CD4-positive, CD25-positive, alpha-beta regulatory T cell (primary cell): ENCODE measurements at places on chromosomes 5 and 9.

DNA sequence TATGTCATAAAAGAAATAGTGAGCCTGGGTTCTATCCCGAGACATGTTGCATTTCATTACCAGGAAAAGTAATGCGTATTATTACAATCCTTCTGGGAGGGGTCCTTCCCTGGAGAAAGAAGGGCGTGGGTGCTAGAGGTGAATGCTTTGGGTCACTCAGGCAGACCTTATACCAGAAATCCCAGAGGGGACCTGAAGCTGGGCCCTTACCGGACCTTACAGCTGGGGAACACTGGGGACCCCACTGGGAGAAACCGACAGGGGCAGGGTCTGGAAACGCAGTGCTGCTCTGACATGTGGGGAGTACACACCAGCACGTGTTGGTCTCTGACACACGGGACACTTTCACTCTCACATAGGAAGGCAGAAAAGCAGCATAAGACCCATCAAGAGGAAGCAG, 71.3 kb downstream of the LMNB1 start:
- no peaks in the 10 kb centered on the region for H3K27me3 ChIP-seq
- DNase-seq: no peak
- peaks cover 47% of the 10 kb centered on the region for H3K4me1 ChIP-seq
- no peak overlapping the region for H3K27ac ChIP-seq
- no peak overlapping the region for H3K4me3 ChIP-seq

- no peak overlapping the region for H3K27ac ChIP-seq
- no peak for DNase-seq
- H3K4me3 ChIP-seq: no peak overlapping the region
- no peaks in the 10 kb centered on the region for H3K4me1 ChIP-seq
- no peaks in the 10 kb centered on the region for H3K27me3 ChIP-seq
- peaks cover 13% of the 10 kb centered on the region for H3K36me3 ChIP-seq
Observed at GRCh38 chr9:126341902-126342301, 15.3 kb downstream of the MVB12B start.

DNA sequence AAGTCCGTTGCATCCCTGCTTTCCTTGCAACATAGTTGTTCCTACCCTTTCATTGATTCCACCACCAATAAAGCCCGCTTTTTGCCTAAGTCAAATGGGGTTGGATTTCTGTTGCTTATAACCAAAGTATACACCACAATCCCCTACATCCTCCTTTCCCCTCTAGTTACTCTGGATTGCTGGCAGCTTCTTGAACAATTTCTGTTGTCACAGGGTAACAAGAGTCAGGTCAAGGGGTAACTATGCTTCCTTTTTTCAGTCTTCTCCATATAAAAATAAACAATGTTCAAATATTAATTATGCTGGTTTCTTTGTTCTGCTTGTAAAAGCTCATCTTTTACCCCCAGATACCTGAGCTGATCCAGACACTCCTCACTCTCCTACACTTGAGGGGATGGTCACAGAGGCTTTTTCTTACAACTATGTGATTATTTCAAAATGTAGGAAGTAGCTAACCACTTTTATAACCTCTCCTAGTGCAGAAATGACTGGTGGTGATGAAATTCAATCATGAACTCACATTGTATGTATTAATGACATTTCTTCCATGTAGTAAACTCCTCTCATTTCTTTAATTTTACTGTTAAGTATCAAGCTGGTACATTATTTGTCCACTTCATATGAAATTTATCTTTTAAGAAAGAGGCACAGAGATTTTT, 136.5 kb downstream of the SNX18 start:
- no peaks in the 10 kb centered on the region for H3K27me3 ChIP-seq
- no peak overlapping the region for H3K4me3 ChIP-seq
- no peak overlapping the region for H3K27ac ChIP-seq
- no peaks in the 10 kb centered on the region for H3K4me1 ChIP-seq
- H3K36me3 ChIP-seq: no peaks in the 10 kb centered on the region

GRCh38 chr5:67249590-67249895, 52.9 kb upstream of the CD180 start:
- peaks cover 8% of the 10 kb centered on the region for H3K4me1 ChIP-seq
- DNase-seq: no peak
- H3K27ac ChIP-seq: no peak overlapping the region
- no peaks in the 10 kb centered on the region for H3K36me3 ChIP-seq

DNA sequence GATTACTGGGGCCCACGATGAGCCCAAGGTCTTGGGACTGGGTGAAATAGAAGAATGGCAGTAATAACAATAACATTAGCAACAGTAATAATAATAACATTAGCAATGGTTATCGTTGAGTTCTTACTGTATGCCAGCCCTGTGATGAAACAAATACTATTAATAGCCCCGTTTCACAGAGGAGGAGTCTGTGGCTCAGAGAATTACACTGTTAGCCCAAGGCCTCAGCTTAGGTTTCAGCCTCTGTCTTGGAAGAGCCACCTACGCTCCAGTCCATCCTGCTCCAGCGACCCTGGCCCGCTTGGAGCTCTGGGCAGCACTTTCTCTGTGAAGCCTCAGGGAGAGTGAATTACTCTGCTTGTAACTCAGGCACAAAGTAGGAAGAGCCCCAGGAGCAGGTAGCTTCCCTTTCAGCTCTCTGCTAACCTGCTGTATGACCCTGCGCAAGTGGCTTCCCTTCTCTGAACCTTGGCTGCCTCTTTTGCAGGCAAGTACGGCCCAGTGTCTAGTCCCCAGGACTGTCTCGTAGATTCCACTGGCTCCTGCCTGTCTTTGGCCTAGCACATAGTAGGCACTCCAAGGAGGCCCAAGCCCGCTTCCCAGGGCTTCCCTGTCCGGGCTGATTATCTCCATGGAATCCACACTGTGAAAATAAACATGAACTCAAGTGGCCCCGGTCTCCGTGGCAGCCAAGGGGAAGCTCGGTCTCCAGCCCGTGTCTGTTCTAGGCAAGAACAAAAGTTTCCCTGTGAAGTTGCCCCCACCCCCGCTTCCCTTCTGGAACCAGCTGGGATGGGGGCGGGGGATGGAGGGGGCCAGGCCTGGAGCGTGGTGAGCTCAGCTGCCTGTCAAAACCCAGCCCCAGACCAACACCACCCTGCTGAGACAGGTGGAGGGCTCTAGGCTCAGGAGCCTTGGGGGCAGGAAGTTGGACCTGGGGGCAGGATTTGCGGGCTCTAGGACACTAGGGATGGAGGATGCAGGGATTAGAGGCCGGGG, 26.2 kb upstream of the LMX1B start:
- no peak overlapping the region for H3K4me3 ChIP-seq
- H3K4me1 ChIP-seq: no peaks in the 10 kb centered on the region
- H3K36me3 ChIP-seq: no peaks in the 10 kb centered on the region
- DNase-seq: no peak
- H3K27ac ChIP-seq: no peak overlapping the region

GRCh38 chr9:115209601-115210306, 91.8 kb upstream of the TNC start:
- H3K27me3 ChIP-seq: peaks cover 7% of the 10 kb centered on the region
- H3K27ac ChIP-seq: no peak overlapping the region
- H3K4me1 ChIP-seq: no peaks in the 10 kb centered on the region
- DNase-seq: no peak

- H3K36me3 ChIP-seq: no peaks in the 10 kb centered on the region
- H3K4me1 ChIP-seq: no peaks in the 10 kb centered on the region
- H3K27ac ChIP-seq: no peak overlapping the region
- H3K27me3 ChIP-seq: no peaks in the 10 kb centered on the region
- H3K4me3 ChIP-seq: no peak overlapping the region
Observed at GRCh38 chr5:136269973-136270372, 77.0 kb upstream of the SMIM32 start.

- no peak for DNase-seq
- H3K36me3 ChIP-seq: no peaks in the 10 kb centered on the region
- peaks cover 5% of the 10 kb centered on the region for H3K27me3 ChIP-seq
- H3K4me1 ChIP-seq: no peaks in the 10 kb centered on the region
- no peak overlapping the region for H3K4me3 ChIP-seq
- H3K27ac ChIP-seq: no peak overlapping the region
Observed at GRCh38 chr9:89848060-89849040, 243.5 kb downstream of the GADD45G start.

DNA sequence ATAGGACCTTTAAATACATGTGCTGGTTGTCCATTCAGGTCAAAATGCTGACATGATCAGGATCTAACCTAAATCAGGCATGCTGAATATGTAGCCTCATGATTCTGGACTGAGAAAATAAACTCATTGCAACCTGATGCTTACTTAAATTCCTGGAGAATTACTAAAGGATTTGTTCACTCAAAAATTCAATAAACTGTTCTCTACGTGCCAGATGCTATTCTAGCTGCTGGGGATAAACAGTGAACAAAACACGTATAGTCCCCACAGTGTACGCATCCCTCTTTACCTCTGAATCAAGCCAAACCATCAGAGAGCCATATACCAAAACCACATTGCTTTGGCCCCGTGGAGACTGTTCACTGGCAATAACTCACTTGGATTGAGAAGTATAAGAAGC, 6.1 kb downstream of the SCAI start:
- H3K27ac ChIP-seq: no peak overlapping the region
- no peaks in the 10 kb centered on the region for H3K27me3 ChIP-seq
- H3K4me1 ChIP-seq: peaks cover 20% of the 10 kb centered on the region

DNA sequence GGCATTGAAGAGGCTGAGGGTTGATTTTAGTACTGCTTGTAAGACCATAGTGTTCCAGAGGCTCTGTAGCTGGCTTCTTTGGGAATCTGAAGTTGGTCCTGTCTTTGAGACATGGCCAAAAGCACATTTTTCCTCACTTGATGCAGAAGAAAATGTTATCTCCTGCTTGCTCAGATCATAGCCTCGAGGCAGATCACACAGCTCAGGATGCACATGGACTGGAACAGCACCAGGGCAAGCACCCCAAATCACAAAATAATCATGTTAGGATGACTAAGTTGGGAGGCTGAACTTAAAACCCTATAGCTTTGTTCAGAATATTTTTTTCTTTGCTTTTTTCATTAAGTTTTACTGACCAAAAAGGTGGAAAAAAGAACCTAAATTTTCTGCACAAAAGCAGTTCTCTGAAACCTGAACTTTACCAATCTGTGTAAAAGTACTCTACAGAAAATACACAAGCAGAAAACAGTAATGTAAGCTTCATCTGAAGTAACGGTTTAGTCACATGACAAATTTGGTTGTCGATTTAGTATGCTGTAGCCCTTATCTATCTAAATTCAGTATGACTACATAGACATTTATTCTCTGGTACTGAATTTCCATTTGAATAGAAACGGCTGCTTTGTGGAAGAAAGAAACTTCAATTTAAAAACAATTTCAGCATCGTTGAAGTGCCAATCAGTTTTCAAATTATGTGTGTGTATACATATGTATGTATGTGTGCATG, 3.4 kb downstream of the KLHL9 start:
- peak overlapping the region; percentile 98 for H3K4me3 ChIP-seq
- H3K36me3 ChIP-seq: peaks cover 21% of the 10 kb centered on the region
- H3K27ac ChIP-seq: no peak overlapping the region
- DNase-seq: no peak
- H3K27me3 ChIP-seq: no peaks in the 10 kb centered on the region

GRCh38 chr9:115668521-115668920, 485.1 kb upstream of the PAPPA start:
- H3K27ac ChIP-seq: no peak overlapping the region
- no peak for DNase-seq
- H3K36me3 ChIP-seq: no peaks in the 10 kb centered on the region
- H3K27me3 ChIP-seq: no peaks in the 10 kb centered on the region
- no peaks in the 10 kb centered on the region for H3K4me1 ChIP-seq
- H3K4me3 ChIP-seq: no peak overlapping the region

GRCh38 chr5:150139334-150139733, 16.3 kb downstream of the PDGFRB start:
- no peak for DNase-seq
- H3K4me1 ChIP-seq: no peaks in the 10 kb centered on the region
- H3K27me3 ChIP-seq: no peaks in the 10 kb centered on the region

GRCh38 chr5:179385914-179386313, 40.7 kb upstream of the ADAMTS2 start:
- H3K4me1 ChIP-seq: no peaks in the 10 kb centered on the region
- H3K4me3 ChIP-seq: no peak overlapping the region
- H3K36me3 ChIP-seq: no peaks in the 10 kb centered on the region
- H3K27ac ChIP-seq: no peak overlapping the region
- H3K27me3 ChIP-seq: no peaks in the 10 kb centered on the region

DNA sequence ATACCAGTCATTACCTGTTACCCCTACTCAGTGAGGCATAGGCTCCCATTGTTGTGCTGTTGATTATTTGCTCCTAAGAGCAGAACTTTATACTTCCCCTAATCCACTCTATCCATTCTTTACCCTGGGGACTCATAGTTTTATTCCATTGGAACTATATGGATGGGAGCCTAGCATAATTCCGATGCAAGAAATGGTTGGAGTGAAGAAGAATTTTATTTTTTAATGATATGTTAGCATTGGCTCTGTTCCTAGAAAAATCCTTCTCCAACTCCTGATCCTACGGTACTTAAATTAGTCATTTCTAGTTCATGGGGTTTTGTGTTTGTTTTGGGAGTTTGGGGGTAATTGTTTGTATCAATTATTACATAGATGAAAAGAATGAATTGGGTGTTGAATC, 191.5 kb downstream of the GOLPH3 start:
- no peak overlapping the region for H3K4me3 ChIP-seq
- H3K4me1 ChIP-seq: no peaks in the 10 kb centered on the region
- DNase-seq: no peak
- no peaks in the 10 kb centered on the region for H3K36me3 ChIP-seq
- H3K27me3 ChIP-seq: no peaks in the 10 kb centered on the region

GRCh38 chr9:5089737-5090136, 95.7 kb downstream of the INSL6 start:
- H3K36me3 ChIP-seq: peaks cover 36% of the 10 kb centered on the region
- H3K27me3 ChIP-seq: no peaks in the 10 kb centered on the region
- DNase-seq: no peak
- no peak overlapping the region for H3K27ac ChIP-seq
- H3K4me1 ChIP-seq: no peaks in the 10 kb centered on the region
- H3K4me3 ChIP-seq: no peak overlapping the region

DNA sequence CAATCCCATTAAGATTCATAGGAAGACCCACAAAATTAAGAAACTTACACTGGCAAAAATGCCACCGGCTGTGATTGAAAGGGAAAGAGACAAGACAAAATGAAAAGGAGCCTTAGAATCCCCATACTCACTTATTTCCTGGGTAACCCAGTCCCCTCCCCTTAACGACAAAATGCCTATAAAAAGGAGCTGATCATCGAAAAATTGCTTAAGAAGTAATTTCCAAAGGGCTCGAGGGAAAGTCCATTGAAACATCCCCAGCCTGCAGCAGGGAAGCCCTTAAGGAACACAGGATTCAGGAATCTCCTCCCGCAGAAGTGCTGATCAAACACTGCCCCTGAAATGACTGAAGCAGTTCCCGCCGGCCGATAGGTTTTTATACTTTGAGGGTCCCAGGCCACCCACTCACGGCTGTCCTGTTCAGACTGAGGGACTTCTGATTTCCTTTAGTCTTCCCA, 677 bp upstream of the ZNF79 start:
- H3K4me3 ChIP-seq: peak overlapping the region; percentile 98
- peaks cover 23% of the 10 kb centered on the region for H3K4me1 ChIP-seq
- peaks cover 3% of the 10 kb centered on the region for H3K36me3 ChIP-seq
- peak overlapping the region; percentile 78 for H3K27ac ChIP-seq
- no peak for DNase-seq
- H3K27me3 ChIP-seq: no peaks in the 10 kb centered on the region

DNA sequence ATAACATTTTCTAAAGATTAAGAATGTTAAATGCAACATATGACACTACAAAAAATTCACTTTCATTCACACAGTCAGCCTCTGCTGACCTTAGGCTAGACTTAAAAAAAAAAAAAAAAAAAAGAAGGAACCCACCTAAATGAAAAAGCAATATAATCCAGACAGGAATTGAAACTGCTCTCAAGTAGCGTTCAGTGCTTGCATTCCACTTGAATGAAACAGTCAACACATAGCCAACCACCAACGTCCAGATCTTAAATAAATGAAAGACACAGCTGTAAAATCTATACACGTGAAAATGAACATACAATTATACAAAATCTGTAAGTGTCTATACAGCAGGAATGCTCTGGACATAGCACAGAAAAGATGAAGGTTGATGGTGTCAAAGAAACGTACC, 11.4 kb downstream of the TMEM245 start:
- H3K36me3 ChIP-seq: peaks cover 20% of the 10 kb centered on the region
- no peak for DNase-seq
- H3K27me3 ChIP-seq: no peaks in the 10 kb centered on the region
- H3K27ac ChIP-seq: peak overlapping the region; percentile 89
- peaks cover 52% of the 10 kb centered on the region for H3K4me1 ChIP-seq
